NCI-H1105 (cell line): ENCODE measurements at places on chromosomes 5 and 9.

GRCh38 chr9:126609711-126610388 lies 3.9 kb upstream of the LMX1B start:
- DNase-seq: no peak

DNA sequence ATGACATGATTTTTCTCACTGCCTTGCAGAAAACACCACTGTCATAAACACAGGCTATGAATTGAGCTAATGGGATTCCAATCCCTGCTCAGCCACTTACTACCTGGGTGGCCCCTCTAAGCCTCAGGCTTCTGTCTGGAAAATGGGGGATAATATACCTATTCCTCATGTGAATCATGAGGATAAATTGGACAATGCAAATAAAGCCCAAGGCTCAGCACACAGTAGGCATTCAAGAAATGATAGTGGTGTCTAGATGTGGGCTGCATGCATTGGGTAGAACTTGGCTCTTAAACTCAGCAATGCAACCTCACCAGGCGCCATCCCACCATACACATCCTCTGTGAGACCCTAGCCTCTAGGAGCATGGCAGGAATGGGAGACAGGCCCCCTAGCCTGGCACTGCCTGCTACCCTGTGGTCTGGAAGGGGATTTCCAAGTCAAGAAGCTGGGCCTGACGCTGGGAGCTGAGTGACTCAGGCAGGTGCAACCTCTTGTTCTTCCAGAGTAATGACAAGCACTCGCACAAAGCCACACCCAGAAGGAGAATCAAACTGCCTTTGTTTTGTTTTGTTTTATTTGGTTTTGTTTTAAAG lies 2.3 kb upstream of the TNIP1 start:
- no peak for DNase-seq

DNA sequence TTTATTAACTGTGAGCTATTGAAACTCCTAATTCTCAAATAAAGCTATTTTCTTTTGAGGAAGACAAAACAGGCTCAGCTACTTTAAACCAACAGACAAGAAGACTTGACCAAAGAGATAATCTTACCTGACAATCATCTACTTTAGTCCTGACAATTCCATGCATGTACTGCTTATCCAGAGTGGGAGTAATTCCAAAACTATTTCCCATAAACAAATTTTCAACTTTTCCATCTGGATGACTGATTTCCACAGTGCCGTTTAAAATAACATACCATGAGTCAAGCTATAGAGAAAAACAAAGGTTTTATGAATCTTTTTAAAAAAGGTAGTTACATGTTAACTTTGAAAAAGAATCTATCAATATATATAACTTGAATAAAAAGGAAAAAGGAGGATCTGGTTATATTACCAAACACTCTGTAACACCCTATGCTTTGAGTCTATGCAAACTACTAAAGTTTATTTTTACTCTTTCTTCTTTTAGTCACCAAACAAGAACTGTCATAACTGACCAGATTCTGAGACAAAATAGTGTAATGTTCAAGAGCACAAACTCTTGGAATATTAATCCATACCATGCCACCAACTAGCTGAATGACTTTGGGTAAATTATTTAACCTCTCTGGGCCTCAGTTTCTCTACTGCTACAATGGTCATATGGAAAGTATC lies 129.7 kb downstream of the RAPGEF6 start:
- no peak for DNase-seq

DNA sequence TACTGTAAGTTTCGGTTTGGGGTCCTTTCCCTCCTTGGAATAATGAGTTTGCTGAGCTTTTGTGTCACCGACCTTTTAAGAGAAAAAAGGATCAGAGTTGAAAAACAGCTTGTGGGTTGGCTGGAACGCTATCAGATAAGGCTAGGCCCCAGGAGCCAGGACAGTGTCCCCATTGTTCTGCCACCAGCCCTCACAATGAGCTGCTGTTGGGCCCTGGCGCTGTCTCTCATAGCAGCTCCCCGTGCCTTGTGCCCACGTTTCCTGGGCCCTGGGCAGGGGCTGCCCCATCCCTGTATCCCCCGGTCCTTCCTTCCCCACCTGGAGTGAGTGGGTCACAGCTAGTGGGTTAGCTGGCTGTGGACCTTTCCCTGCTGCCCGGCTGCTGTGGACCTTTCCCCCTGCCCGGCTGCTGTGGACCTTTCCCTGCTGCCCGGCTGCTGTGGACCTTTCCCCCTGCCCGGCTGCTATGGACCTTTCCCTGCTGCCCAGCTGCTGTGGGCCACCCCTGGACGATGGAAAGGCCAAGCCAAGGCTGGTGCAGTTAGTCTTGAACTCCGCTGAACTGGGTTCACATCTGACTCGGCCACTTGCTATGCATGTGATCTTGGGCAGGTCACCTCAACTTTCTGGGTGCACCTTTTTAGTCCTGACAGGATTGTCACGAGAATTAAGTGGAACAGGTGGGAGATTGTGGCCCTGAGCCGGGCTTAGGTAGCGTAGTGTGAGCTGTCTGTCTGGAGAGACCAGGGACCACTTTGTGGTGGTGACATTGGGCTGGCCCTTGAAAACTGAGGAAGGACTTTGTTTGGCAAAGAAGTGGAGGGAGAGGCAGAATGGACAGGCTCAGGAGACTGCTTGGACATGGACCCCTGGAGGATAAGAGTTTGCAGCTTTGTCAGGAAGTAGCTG lies 99.5 kb downstream of the DAB2IP start:
- DNase-seq: no peak

DNA sequence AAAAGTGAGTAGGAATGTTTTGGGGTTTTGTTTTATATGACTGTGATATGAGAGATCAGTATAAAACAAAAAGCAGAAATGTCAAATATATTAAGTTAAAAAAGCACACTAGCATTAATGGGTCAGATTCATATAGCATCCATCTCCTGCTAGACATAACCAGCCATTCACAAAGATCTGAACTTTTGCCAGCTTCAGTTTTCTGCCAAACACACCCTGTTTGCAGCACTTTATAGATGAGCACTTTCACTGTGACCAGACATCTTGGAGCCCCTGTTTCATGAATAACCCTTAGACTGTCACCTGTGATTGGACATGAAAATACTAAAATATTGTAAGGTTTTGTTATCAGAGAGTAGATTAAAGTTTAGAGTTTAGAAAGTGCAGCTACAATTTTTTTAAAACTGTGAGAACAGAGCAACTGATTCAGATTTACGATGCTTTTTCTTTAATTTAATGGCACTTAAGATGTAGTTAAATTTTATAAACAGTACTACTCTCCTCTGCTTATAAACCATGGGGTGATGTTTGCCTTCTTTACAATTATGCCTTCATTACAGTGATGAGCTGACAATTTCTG lies 142.6 kb downstream of the KCTD16 start:
- peak; percentile 51 for DNase-seq

GRCh38 chr9:121322037-121322736 lies 47.9 kb downstream of the STOM start:
- no peak for DNase-seq

DNA sequence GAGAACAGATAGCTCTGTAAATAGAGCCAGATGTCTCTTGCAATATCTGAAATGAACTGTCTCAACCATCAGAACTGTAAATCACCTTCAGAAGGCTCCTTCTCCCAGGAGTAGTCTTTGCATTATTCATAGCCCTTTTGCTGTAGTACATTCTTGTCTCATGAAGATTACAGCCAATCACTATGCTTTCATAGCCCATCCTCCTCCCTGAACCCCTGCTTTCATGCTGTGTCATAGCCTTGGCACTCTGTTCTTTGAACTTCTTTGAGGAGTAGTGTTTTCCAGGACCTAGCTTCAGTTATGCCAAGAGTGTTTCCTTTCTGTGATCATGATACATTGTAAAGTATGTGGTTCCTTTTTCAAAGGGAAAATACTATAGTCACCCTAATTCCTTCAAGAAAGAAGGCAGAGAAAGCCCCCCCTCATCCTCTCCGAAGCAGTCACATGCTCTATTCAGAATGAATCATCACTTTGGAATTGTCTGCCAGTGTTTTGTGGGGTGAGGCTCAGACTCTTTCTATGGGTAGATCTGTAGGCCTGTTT lies 61.1 kb downstream of the GRIA1 start:
- DNase-seq: no peak

GRCh38 chr5:12780536-12780935 lies 876.3 kb upstream of the CTNND2 start:
- no peak for DNase-seq

- no peak for DNase-seq
These were observed 33.6 kb downstream of the LRRTM2 start for GRCh38 chr5:138841531-138841930.

DNA sequence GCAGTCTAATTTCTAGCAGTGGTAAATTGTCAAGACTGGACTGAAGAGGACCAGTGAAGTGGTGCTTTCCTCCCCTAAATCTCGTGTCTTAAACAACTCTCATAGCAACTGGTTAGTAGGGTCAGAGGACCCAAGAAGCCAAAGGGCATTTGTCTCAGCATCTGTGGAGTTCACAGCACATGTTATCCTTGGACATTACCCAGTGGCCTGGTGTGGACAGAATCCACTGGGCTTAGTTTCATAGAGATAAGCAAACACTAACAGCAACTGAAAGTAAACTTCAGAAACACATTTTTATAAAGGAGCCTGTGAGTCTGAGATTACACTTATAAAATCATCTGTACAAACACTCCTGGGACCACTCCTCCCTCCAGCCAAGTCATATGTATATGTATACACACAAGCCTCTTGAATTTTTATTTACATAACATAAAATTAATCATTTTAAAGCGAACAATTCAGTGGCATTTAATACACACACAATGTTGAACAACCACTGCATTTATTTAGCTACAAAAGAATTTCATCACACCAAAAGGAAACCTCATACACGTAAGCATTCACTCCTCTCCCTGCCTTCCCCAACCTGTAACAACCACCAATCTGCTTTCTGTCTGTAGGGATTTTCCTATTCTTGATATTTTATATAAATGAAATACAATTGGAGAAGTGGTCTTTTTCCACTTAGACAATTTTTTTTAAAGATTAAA lies 457.8 kb downstream of the RASEF start:
- DNase-seq: no peak

GRCh38 chr5:135873831-135874230 lies 21.8 kb downstream of the IL9 start:
- no peak for DNase-seq
